ENCODE measurements at places on chromosomes 12 and 14. TPM values are rescaled to one million over a fixed set of nuclear protein-coding genes. Genes with fewer than 3 reads are reported as not detected.

GLI1 gene
- 9.3 TPM for total RNA-seq

CPNE8 gene
- 10.7 TPM for total RNA-seq

HOXC9 gene
- 11.1 TPM for total RNA-seq

FOXN4 gene
- 0.06 TPM for total RNA-seq

GLIPR1L1 gene
- total RNA-seq: not detected

Data from A549 treated with CORT108297 at 1 μM for 4 hours (cell line).